Activated CD4-positive, alpha-beta T cell treated with anti-CD3 and anti-CD28 coated beads, Interleukin-2, amount 10 ng/mL, durations not matched to agents 24 days and 14 days (primary cell): ENCODE measurements at places on chromosomes 2 and 18. TPM values are rescaled to one million over a fixed set of nuclear protein-coding genes. Genes with fewer than 3 reads are reported as not detected.

LBX2 gene
- total RNA-seq, result 0.36 and 0.40 TPM in 2 replicates

PPP1CB gene
- total RNA-seq, result 246 and 251 TPM in 2 replicates

- DNase-seq, result peak; percentile 38
Observed at GRCh38 chr2:207444756-207445155, 85.0 kb upstream of the CREB1 start.

BCL11A gene
- not detected in 2 replicates for total RNA-seq

GRCh38 chr2:234271338-234271737, 220.8 kb downstream of the SPP2 start:
- DNase-seq, result no peak

DNA sequence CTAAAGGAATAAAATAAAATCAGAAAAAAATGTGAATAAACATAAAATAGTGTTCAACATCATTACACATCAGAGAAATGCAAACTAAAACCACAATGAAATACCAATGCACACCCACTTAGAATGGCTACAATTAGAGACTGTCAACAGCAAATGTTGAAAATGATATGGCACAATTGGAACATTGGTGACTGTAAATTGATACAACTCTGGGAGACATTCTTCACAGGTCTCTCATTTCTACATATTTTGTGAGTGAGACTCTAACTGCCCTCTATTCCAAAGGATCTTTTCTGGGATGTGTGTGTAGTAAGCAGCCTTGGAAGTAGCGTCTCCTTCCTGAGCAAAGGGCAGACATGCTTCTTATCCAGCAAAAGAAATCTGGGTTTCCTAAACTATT, 323.0 kb downstream of the FBXO15 start:
- no peak for DNase-seq

GRCh38 chr2:138391946-138392345, 109.6 kb upstream of the SPOPL start:
- no peak for DNase-seq

DNA sequence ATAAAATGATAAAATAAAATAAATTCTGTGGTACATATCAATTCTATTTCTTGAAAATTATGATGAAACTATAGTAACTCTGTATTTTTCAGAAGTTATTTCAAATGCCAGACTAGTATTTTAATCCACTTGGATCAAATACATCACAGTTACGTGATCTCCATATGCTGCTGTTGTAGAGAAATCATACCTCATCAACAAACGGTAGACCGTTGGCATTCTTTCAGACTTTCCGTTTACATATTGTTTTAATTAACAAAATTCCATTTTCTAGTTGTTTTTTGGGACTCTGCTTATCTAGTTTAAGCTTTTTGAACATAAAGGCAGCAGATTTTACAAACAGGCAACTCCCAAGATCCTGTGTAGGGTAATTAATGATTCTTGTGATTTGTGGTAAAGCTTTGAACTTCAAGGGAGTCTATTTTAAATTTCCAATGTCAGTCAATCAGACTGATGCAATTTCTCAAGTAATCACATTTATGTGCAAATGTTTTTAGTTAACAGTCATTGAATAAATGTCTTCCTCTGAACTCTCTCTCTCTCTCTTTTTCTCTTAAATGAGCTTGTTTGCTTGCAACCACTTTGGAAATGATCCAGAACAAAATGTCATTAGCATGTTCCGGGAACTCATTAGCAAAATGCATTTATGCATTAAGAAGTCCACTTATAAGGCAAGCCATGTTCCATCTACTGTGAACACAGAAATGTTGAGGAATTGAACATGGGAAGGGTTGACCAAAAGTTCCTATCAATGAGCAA, 31.8 kb downstream of the NYAP2 start:
- DNase-seq, result no peak

DNA sequence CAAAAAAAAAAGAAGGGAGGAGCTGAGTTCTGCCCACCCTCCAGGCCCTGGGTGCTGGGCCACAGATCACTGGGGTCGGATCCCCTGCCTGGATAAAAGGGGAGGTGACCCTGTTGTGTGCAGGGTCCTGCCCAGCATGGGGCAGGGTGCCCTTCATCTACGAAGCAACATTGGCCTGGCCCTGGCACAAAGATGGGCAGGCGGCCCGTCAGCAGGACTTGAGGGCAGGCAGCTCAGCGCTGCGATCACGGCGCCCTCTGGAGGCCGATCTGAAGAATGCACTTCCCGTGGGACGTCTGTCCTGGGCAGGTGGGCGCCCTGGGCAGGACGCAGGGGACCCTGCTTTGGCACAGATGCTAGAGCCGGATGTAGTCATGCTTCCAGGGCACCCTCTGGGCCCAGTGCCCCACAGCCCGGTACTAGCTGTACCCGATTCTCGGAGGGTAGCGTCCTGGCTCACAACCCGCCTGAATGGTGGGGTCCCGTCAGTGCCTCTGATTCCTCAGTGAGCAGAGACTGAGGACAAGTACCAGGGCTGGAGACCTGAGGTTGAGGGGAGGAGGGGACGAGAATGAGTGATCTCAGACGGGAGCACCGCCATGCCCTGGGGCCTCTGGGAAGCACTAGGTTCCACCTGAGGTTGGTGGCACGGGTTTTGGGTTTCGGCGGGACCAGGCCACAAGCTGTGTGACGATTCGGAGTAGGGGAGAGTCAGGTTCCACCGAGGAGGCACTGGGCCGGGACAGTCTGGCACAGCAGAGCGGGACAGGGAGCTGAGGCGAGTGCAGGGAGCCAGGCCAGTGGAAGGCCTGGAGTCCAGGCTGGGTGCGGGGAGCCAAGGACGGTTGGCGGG, 18.0 kb downstream of the ARID5A start:
- DNase-seq, result peak; percentile 91

DNA sequence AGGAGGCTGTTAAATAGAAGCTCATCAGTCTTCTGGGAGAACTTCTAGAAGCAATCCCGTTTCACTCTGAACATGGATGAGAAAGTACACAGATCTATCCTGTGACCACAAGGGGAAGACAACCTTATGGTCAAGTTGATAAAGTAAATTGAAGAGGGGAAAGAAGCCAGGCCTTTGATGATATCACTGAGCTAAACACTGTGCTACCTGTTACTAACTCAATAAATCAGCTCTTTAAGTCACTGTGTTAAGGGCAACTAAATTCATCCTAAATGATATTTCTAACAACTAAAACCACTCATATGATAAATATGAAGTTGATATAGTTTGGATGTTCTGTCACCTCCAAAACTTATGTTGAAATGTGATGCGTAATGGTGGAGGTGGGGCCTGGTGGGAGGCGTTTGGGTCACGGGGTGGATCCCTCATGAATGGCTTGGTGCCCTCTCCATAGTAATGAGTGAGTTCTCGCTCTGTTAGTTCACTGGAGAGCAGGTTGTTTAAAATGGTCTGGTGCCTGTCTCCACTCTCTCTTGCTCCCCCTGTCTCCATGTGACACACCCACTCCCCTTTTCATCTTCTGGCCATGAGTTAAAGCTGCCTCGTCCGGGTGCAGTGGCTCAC, 23.6 kb downstream of the OLA1 start:
- peak; percentile 43 for DNase-seq

PIEZO2 gene
- total RNA-seq, result not detected in 2 replicates

GRCh38 chr2:127149384-127149783, 42.4 kb upstream of the BIN1 start:
- no peak for DNase-seq

MOGAT1 gene
- not detected in 2 replicates for total RNA-seq

DNA sequence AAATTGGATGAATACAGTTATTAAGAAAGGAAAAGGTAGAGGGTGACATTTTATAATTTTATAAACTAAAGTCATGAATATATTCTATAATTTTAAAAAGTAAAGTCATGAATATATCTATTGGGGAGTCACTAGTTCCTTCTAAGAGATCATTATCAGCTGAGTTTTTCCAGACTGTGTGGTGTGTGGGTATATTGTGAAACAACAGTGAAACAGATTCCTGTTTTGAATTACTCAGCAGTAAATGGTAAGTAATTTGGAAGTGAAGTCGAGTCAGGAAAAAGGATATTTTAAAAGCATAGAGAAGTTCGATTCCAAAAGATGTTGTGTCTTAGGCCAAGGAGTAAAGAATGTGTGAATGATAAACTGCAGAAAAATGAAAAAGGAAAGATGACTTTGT, 1018.2 kb upstream of the NXPH2 start:
- no peak for DNase-seq

GRCh38 chr18:70720607-70721006, 431.8 kb downstream of the SOCS6 start:
- no peak for DNase-seq

DNA sequence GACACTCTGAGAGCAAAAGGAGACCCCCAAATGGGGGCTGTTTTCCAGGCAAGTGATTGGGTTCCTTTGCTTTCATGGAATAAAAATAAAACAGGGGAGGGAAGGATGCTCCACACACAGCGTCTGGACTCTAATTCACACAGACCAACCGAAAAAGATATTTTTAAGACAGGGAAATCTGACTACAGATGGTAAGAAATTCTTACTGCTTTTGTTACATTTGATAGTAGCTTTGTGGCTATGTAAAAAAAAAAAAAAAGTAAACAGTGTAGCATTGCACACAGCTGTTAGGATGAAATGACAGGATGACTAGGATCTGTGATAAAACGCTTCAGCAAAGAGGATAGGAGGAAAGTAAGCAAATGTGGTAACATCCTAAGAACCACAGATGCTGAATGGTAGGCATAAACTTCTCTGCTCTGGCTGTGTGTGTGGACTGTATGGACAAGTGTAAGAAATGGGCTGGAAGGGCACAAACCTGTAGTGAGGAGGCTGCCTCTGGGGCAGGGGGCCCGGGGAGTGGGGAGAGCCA, 207.6 kb downstream of the ANAPC1 start:
- no peak for DNase-seq

DNA sequence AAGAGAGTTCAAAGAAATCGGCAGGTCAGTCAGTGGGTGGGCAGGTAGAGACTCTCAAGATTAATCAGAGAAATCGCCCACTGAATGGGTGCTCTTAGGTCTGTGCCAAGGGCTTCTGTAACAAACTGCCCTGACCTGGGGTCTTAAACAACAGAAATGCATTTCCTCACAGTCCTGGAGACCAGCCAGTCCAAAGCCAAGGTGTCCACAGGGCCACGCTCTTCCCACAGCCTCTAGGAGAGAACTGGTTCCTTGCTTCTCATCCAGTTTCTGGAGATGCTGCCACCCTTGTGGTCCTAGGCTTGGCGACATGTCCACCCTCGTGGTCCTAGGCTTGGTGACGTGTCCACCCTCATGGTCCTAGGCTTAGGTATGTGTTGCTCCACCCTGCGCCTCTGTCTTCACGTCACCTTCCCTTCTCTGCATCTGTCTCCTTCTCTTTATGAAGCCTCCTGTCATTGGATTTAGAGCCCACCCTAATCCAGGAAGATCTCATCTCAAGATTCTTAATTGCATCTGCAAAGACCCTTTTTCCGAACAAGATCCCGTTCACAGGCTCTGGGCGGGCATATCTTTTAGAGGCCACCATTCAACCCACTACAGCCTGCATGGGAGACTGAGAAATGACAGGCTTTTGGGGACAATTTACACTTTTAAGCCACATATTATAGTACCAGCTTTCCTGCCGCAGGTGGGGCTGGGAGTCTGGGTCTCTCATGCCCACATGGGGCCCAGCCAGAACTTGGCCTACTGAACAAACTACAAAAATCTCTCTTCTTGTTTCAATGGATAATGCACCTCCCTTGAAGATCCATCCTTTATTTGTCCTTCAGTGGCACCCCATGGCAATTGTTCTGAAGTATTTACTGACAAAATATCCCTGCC, 161.3 kb downstream of the ASB1 start:
- no peak for DNase-seq

DNA sequence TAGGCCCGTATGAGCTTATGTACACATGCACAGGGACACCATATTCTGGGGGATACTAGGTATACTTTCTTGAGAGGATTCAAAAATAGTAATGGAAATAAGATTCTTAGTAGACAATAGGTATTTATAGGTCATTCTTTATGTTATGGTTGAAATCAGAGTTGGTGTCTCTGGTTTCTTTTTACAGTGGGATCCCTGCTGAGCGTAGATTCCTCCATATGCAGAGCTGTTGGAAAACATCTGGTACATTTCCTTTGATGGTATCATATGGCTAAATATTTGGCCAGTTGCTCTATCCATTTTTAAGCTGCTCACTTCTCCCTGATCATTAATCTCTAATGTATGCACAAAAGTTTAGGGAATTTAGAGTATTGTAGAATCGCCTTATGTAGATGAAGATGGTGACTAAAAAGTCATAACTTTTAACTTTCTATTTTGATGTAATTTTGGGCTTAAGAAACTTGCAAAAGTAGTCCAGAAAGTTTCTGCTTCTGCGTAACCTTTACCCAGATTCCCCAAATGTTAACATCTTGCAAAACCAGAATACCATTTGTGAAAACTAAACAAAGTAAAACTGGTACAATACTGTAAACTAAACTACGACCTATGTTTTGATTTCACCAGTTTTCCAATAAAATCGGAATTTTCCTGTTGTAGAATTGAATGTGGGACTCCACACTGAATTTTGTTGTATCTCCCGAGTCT, 5.4 kb downstream of the ARHGAP28 start:
- DNase-seq, result no peak

AGXT gene
- not detected in 2 replicates for total RNA-seq

- DNase-seq, result no peak
Observed at GRCh38 chr2:218719457-218719856, 8.8 kb downstream of the TTLL4 start.

ARHGEF33 gene
- total RNA-seq, result 0.09 TPM in 1 of 2 replicates, not detected in the other

GRCh38 chr2:168851674-168852320, 38.4 kb downstream of the SPC25 start:
- no peak for DNase-seq

DNA sequence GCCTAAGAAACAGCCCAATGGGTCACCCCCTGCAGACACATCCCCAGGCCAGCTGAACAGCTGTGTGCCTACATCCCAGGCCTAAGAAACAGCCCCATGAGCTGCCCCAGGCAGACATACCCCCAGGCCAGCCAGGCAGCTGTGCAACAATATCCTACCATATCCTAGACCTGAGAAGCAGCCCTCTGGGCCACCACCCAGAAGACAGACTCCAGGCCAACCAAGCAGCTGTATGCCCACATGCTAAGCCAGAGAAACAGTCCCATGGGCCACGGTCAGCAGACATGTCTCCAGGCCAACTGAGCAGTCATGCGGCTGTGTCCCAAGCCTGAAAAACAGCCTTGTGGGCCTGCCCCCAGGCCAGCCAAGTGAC, 205.5 kb downstream of the ATAD2B start:
- no peak for DNase-seq

IL37 gene
- total RNA-seq, result not detected in 2 replicates

GRCh38 chr2:238099714-238100048, 459 bp upstream of the ESPNL start:
- no peak for DNase-seq

GRCh38 chr2:152097290-152097800, 1.5 kb downstream of the CACNB4 start:
- peak; percentile 57 for DNase-seq

GRCh38 chr18:23650968-23651927, 11.5 kb downstream of the ANKRD29 start:
- no peak for DNase-seq

DNA sequence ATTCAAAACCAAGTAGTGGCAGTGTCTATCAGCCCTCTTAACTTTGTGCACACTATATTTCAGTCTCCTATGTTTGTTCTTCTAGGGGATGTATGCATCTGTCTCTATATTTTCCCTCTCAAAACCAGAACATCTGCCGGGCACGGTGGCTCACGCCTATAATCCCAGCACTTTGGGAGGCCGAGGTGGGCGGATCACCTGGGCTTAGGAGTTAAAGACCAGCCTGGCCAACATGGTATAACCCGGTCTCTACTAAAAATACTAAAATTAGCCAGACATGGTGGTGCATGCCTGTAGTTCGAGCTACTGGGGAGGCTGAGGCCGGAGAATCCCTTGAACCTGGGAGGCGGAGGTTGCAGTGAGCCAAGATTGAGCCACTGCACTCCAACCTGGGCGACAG, 9.9 kb upstream of the GAREM2 start:
- DNase-seq, result no peak

GRHL1 gene
- total RNA-seq, result 1.2 and 2.1 TPM in 2 replicates
